ENCODE measurements at places on chromosomes 6 and 20.
A peak's percentile ranks its signal among the peaks of the same experiment; 100 is the strongest.

DNA sequence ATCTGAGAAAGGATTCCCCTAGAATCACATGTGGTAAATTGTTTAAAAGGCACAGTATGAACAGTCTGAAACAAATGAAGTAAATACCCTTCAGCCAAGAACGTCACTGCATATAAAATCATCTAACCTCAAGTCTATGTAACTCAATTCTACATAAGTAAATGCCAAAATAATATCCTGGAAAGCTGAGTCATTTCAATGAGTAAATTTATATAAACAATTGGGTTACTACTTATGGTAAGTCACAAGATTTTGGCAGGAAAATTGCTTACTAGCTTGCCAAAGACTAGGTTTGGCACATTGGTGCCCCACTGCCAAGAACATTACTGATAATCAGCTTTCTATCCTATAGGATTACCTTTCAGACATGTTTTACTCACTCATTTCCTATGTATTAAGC is 8.4 kb downstream of the GMDS start:
- DNase-seq, result no peak

- DNase-seq, result no peak
Observed at GRCh38 chr6:40599555-40599954, 12.4 kb upstream of the LRFN2 start.

DNA sequence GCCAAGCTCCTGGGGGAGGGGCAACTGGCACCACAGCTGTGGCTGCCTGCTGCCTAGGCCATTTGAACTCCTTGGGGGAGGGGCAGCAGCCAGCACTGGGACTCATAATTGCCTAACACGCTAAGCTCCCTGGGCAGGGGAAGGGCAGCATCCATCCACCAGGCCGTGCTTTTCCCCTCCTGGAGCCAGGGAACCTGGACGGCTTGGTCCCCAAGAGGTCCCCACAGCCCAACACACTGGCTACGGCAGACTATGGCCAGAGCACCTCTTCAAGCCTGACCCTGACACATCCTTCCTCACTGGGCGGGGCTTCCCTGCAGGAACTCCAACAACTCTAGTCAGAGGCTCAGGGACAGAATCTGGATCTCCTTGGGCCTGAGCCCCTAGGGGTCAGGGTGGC is 269.4 kb downstream of the RNF144B start:
- DNase-seq, result no peak

DNA sequence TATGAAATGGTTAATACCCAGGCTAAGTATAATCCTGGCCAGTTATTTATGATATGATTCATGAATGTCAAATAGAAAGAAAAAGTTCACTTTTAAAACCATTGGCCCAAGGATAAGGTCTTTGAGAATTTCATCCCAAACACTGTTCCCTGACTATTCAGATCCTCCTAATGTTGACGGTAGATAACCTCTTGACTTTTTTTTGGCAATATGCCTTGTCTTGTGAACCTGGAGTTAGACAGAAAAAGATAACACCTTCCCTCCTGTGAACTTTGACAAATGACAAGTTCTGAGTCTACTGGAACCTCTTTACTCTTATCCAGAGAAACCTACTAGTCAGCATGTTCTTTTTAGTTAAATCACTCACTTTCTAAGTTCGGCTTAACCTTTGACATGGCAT is 166.8 kb upstream of the PREP start:
- DNase-seq, result no peak

DNA sequence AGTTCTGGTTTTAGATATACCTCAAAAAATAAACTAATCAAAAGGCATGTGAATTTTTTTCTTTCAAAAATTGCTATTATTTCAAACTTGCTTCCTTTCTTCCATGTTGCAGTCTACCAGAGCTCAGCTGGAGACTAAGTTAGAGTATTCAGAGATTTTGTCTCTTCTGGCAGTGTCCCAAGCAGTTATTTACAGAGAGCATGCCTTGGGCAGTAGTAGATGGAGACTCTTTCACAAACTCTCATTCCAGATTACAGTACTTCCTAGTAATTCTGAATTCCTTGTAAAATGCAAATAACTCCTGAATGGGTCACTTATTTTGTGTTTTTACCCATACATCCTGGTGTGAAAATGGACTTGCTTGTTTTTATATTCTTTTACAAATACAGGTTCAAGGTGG is 703.4 kb downstream of the EPHA7 start:
- DNase-seq, result no peak

DNA sequence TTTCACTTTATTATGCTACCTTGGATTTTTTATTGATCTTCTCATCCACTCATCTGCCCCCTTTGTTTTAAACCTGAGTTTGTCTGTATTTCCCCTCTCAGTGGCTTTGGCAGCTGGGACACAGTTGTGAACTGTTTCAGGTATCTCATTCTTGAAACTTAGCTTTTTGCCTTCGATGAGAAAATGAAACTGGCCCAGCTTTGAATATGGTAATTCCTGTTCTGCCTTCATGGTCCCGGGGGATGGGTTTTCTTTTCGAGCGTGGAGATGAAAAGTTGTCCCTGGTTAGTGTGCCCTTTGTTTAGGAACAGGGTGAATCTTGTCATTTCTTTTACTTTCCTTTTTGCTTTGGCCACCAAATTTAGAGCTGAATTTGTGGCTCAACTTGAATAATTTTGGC is 25.6 kb downstream of the DHX35 start:
- no peak for DNase-seq

- no peak for DNase-seq
Observed at GRCh38 chr20:43238833-43239232, 49.1 kb upstream of the PTPRT start.

DNA sequence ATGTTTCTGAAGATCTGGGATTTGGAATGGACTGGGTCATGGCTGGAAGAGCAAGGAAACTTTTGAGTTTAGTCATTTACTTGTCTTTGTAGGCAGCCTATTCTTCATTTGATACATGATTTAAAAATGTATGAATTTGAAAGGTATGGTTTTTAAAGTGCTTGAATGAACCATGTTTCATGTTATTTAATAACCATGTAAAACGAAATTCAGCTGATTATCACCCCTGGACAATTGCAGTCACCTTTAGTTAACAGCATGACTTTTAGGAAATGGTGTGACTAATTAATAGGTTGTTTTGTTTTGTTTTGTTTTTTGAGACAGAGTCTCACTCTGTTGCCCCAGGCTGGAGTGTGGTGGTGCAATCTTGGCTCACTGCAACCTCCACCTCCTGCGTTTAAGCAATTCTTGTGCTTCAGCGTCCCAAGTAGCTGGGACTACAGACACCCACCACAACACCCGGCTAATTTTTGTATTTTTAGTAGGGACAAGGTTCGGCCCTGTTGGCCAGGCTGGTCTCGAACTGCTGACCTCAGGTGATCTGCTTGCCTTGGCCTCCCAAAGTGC is 2.1 kb downstream of the STX11 start:
- no peak for DNase-seq

- DNase-seq, result no peak
Observed at GRCh38 chr6:141401168-141401567, 731.6 kb upstream of the GJE1 start.

DNA sequence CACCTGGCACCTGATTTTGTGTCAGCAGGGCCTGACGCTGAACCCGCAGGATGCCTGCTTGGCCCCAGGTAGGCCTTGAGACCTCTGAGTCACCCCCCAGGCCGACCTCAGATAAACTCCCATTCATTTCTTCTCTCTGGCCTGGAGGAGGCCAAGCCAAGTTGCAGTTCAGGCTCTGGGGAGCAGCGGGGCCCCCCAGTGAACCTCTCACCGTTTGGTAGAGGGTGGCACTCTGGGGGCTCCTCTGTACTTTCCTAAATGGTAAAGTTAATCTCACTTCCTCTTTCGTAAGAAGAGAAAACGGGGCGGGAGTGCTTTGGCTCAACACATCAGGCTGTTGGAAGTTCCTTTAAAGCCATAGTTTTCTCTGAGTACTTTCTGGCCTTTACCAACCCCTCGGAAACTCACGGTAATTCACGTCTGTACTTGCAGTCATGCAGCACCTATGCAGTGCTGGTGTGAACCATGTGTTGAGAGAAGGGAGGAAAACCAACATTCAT is 2.8 kb downstream of the SIRPA start:
- no peak for DNase-seq

DNA sequence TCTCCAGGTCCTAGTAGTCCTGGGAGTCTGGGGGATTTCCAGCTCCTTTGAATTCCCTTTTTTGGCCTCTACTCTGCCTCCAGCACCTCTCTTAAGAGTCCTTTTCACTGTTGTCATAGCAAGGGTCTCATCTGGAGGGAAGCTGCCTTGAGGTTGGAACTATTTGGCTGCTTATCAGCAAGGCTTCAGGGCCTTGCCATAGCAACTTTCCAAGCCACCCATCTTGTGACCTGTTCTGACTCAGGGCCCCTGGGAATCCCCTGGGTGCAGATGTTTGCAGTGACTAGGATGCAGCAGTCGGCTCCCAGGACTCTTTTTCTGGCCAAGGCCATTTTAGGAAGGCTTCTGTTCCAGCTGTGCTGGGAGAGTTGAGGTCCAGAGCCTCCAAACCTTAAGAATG is 12.4 kb downstream of the PKIG start:
- peak; percentile 20 for DNase-seq

- peak; percentile 24 for DNase-seq
Observed at GRCh38 chr6:114747995-114748625, 405.3 kb upstream of the HS3ST5 start.
